ENCODE measurements at places on chromosomes 5 and 9.

DNA sequence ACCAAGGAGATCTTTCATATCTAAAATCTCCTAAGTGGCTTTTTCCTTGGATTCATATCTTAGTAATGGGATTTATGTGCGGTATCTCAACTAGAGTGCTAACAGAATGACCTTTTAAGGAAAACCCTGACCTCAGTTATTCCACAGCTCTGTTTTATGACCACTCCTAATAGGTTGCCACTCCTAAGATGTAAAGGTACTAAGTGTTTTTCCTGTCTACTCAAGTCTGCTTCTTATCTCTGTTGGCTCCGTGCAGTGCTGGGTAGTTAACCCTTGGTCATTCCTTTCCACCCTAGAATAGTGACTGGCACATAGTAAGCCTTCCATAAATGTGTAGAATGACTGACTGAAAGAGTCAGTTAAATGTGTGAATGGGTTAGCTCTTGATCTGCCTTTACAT is 161.4 kb downstream of the DOCK2 start:
- no peak for DNase-seq

- DNase-seq, result no peak
These were observed 201.2 kb downstream of the ADAMTS12 start for GRCh38 chr5:33690374-33691135.

DNA sequence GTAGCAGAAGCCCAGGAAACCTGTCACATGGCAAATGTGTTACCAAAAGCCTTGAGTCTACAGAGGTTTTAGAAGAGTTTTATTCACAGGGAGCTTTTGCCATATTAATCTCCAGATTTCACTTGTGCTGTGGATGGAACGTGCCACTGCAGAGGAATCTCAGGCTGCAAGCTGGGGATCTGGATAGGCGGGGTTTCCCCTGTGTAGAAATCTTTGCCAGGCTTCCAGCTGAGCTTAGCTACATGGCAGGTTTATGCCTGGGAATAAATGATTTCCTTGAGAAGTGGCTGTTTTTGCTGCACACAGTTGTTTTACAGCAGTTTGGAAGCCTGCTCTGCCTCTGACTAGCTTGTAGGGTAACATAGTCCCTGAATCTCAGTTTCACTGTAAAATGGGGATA is 224.6 kb upstream of the PLPPR1 start:
- DNase-seq, result no peak

DNA sequence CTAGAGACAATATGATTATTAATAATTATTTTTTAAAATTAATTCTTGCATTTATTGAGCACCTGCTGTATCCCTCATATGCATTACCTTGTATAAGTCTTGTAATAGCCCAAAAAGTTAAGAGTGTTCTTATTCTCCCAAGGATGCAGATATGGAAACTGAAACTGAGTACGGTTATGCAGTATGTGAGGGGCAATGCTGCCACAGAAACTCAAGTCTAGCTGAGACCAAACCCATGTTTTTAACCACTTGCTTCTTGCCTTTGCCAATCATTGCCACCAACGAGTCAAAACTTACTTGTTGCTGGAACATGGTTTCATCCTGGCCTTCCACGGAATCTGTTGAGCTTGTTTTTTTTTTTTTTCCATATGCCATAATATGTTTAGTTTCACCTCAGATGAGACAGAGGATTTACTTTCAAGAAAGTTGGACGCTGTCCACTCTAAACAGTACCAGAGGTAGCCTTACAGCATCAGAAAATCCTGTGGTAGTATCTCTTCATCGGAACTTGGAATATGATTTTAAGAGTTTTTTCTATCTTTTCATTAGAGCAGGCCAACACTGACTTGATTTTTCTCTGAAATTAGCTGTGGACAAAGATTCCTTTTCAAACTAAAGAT is 27.9 kb downstream of the DOCK8 start:
- no peak for DNase-seq

GRCh38 chr5:141958113-141958512 is at the start of gene PCDH12:
Gene PCDH12, minus strand, starts transcription at chr5:141958202. Its CDS starts 351 bp downstream, at chr5:141957851.
- no peak for DNase-seq

Measured in G401 (cell line).